Umbilical cord (tissue), 2 donors: ENCODE measurements at places on chromosomes 6 and 20. TPM values are rescaled to one million over a fixed set of nuclear protein-coding genes. Genes with fewer than 3 reads are reported as not detected.

FKBP1C gene
- not detected for total RNA-seq

POU5F1 gene
- total RNA-seq = 4.1 TPM

KIFC1 gene
- 7.5 TPM for total RNA-seq

ABHD16B gene
- not detected for total RNA-seq

HTR1B gene
- total RNA-seq = 17.1 TPM

SLC35F1 gene
- total RNA-seq = 2.2 TPM

MOG gene
- total RNA-seq = 2.9 TPM

OR2W1 gene
- total RNA-seq = 1.2 TPM
